Activated effector memory CD4-positive, alpha-beta T cell treated with Interleukin-2 at 50 U/mL for 16 hours (primary cell): ENCODE measurements at places on chromosomes 4 and X.

GRCh38 chr4:86141161-86141560 is 218.7 kb downstream of the MAPK10 start:
- no peak for DNase-seq

DNA sequence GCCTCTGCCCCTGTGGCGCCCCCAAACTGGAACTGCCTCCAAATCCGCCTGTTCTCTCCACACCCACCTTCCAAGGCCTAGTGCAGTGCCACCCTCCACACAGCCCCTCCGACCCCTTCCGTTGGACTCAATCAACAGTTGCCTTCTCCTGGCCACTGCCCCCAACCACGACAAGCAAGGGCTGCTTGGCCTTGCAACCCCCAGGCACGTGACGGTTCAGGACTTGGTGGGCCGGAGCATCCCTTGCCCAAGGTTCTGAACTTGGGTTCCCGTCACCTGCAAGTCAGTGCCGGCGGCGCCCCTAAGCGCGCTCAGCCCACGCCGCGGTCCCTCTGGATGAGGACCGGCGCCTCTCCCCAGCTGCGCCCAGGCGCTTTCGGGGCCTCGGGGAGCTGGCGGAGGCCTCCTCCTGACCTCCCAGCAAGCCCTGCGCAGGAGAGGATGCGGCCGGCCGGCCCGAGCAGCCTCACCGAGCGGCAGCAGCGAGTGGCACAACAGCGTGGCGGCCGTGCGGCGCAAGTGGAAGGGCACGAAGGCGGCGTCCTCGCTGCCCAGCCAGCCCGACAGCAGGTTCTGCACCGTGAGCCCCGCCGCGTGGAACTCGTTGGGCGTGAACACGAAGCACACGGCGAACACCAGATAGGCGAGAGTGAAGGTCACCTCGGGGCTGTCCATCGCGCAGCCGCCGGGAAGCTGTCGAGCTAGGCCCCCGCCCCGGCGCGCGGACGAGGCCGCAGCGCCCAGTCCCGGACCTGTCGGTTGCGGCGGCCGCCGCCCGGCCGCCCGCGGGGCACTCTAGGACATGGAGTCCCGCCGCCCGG is 750 bp downstream of the TMEM129 start:
- peak; percentile 39 for DNase-seq

- no peak for DNase-seq
Observed at GRCh38 chr4:3527101-3527913, 4.9 kb downstream of the LRPAP1 start.

- DNase-seq, result no peak
Observed at GRCh38 chr4:7705062-7705461, 234.6 kb downstream of the AFAP1 start.

GRCh38 chr4:38914854-38915253 is 47.2 kb downstream of the FAM114A1 start:
- no peak for DNase-seq

GRCh38 chrX:40570346-40571093 is 10.2 kb upstream of the ATP6AP2 start:
- DNase-seq, result no peak

DNA sequence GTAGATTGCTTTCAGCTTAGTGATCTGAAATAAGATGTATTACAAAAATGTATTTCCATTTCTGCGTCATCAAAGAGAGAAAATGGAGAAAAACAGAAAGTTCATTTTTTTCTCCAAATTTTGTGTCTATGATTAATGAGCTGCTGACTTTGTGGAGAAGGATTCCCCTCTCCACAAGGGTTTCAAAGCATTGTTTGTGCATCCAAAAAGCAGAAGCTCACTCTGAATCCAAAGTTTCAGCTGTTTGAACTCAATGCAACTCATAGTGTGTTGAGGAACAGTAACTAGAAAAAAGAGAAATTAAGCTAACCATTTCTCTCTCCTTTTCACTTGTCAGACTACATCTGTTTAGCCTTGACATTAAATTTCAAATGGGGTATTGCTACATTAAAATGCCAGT is 62.9 kb upstream of the SLC7A11 start:
- no peak for DNase-seq

GRCh38 chr4:7630568-7631287 is 196.0 kb upstream of the PSAPL1 start:
- no peak for DNase-seq

- no peak for DNase-seq
Observed at GRCh38 chrX:8822002-8822401, 20.8 kb upstream of the FAM9A start.

- DNase-seq, result no peak
Observed at GRCh38 chrX:118383120-118383519, 37.2 kb downstream of the WDR44 start.

GRCh38 chrX:4206941-4207340 is 493.5 kb upstream of the PRKX start:
- DNase-seq, result no peak

DNA sequence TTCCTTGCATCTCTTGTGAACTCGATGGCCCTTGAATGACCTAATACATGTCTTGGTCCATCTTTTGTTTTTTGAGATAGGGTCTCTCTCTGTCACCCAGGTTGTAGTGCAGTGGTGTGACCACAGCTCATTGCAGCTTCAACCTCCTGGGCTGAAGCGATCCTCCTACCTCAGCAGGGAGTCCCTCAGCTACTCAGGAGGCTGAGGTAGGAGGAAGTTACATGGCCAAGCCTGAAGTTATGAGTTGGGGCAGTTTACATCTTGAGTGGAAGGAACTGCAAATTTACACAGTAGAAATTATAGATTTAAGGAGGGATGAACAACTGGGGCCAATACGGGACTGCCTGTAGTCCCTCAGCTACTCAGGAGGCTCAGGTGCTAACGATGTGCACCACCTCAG is 97.2 kb upstream of the METTL14 start:
- no peak for DNase-seq
